ENCODE measurements at places on chromosomes 16 and 17.

GRCh38 chr16:14345512-14346115 lies 274.5 kb downstream of the MRTFB start:
- no peak for DNase-seq

DNA sequence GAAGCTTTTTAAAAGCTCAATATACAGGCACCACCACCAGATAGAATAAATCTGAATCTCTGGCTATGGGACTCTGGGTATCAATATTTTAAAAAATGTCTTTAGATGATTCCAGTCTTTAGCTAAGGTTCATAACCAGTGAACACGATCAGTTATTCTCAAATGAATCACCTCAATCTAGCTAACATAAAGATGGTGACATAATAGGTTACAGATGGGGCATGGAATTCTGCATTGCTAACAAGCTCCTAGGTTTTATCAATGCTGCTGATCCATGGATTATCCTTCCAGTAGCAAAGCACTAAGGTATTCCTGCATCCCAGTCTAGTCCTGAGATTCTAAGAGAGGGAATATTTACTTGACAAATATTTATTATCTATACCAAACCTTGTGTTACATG lies 415.5 kb upstream of the CDH11 start:
- DNase-seq, result no peak

DNA sequence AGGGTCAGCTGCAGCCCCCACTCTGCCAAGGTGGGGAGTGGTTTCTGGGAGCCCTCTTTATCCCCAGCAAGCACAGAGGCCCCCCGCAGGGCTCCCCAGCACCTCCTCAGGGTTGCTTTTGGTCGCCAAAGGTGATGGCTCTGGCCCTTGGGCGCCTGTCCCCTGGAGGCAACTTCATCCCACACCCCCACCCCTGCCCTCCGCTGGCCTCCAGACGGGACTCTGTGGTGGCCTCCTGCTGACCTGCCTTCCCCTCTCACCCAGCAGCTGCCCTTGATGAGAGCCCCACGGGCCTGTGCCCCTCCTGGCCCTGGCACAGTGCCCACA lies 7.8 kb upstream of the RHOT2 start:
- DNase-seq, result no peak

DNA sequence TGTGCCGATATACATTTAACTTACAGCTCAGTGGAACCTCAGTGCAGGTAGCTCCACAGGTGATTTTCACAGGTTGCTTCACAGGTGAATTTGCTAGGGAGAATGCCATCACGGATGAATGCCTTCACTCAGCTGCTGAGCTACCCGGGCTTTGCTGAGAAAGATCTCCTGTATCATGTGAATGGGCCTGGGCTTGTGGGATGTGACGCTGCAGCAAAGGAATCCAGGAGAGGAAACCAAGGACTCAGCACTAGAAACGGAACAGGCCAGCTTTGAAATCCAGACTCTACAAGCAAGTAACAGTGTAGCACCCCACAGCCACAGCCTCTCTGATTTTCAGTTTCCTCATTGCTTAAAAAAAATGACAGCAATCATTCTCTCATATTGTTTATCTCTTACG lies 271.4 kb upstream of the MAF start:
- no peak for DNase-seq

DNA sequence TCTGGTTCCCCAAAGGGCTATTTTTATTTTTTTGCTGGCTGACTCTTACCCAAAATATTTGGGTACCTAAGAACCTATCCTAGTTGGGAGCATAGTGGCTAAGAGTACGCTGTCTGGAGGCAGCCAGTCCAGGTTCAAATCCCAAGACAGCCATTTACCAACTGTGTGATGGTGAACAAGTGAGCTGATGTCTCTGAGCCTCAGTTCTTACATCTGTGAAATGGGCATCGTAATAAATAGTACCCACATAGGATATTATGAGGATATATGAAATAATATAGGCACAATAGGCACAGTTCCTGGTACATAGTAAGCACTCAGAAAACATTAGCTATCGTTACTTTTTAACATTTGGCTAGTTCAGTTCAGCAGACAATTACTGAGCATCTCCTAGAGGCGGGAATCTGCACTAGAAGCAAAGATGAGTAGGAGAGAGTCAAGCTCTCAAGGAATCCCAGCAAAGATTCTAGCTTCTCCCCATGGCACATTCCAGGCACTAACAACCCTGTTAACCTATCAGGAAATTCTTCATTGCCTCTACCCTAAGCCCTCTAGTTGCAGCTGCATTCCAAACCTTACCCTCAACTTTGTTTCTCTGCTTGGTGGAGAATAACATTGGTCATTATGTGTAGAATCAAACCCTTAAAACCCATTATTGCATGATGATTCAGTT lies 31.6 kb downstream of the GPR139 start:
- no peak for DNase-seq

- no peak for DNase-seq
These were observed 22.9 kb upstream of the TRAP1 start for GRCh38 chr16:3740186-3740585.

DNA sequence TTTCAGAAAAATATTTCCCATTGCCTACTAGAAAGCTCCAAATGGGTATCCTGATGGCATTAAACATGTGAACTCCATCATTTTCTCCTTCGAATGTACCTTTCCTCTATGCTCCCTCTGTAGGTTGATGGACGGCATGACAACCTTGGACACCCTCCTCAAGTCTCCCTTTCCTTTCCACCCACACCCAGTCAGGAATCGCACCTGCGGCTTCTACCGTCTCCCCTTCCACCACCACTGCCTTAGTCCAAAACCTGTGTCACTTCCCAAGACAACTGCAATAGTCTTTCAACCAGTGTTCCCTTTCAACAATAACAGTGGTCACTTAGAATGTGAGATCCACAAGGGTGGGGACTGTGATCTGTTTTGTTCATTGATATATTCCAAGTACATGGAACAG lies 233.1 kb upstream of the AXIN2 start:
- peak; percentile 72 for DNase-seq

DNA sequence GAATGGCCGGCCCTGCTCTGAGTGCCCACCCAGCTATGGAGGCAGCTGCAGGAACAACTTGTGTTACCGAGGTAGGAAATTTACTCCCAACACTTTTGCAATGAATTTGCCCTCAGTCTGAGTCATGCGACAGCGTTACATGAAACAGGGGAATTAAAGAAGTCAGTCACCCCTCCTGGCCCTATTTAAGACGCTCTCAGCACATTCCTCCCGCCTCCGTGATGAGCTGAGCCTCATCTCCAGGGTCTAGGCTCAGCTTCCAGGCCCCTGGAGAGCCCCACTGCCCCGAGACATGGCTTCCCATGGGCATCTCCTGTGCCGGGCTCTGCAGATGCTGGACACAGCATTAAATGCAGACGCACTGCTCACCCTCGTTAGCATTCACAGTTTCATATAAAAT lies 35.0 kb downstream of the CRISPLD2 start:
- peak; percentile 62 for DNase-seq

All from ELR (cell line).